HT1080 (cell line): ENCODE measurements at places on chromosomes 3 and 15.
A peak's percentile ranks its signal among the peaks of the same experiment; 100 is the strongest.

DNA sequence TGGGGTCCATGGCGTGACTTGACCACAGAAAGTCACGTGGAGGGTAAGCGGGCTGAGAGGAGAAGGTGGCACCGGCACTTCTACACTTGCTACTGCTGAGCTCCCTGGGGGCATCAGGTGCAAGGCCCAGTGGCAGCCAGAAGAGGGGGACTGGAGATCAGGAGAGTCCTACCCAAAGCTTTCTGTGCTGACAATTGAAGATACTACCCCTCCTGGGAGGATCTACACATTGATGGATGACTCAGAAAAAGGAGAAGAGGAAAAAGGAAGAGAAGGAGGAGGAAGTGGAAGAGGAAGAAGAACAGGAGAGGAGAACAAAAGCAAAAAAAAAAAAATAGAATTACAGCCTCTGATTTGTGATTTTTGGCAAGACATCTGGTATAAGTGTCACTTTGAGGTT lies 41.2 kb downstream of the MYO5C start:
- DNase-seq = peak; percentile 42

DNA sequence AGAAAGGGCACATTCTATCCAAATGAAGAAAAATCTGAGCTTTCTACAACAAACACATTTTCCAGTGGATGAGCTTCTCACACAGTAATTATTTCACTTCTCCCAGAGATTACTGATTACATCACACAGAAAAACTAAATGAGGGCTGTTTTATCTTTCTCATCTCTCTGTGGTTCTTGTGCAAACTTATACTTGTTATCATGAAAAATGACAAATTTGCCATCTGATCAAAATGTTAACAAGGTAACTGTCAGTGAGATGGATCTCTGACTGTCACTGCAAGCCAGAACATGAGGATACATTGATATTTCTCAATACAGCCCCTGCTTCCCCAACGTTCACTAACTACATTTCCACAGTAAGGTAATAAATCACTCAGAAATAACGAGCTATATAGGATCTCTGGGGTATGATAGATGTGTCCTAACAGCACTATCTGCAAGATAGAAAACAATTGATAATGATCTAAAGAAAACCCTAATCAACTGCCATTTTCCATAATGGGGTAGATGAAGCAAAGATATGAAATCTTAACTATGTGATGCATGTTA lies 829.3 kb upstream of the CFAP20DC start:
- no peak for DNase-seq

- peak; percentile 55 for DNase-seq
These were observed 8.3 kb downstream of the B3GALNT1 start for GRCh38 chr3:161096771-161097367.

DNA sequence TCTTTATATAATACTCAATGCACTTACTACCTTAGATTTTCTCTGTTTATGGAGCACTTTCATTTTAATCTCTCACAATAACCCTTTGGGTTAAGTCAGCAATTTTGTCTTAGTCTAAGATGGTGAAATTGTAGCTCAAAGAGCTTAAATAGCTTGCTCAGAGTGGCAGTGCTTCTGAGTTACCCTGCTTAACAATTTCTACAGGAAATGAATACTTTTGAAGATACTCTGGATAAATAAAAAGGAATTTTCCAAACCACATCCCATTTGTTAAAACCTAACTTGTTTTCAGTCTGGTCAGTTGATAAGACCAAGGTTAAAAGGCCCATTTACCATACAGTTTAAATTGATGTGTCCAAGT lies 37.2 kb downstream of the HMG20A start:
- DNase-seq = peak; percentile 73

- no peak for DNase-seq
These were observed 13.8 kb upstream of the ZNF662 start for GRCh38 chr3:42892169-42892568.

GRCh38 chr3:13405614-13406013 lies 14.5 kb downstream of the NUP210 start:
- DNase-seq = no peak
